ENCODE measurements at places on chromosomes 1 and 21.

GRCh38 chr1:1433804-1434130 is 1.7 kb upstream of the VWA1 start:
- no peak for DNase-seq

- DNase-seq = no peak
Observed at GRCh38 chr1:109655615-109656519, at the start of gene GSTM4. Gene GSTM4 (plus strand): TSS chr1:109656099. CDS start chr1:109656390, 291 bp downstream.

GRCh38 chr1:186483561-186483960 is 22.6 kb upstream of the PDC start:
- no peak for DNase-seq

GRCh38 chr1:63969441-63969901 is 195.7 kb downstream of the ROR1 start:
- DNase-seq = no peak

GRCh38 chr1:79193211-79194079 is 186.9 kb upstream of the ADGRL4 start:
- no peak for DNase-seq

- DNase-seq = no peak
Observed at GRCh38 chr1:60234776-60235175, 161.2 kb upstream of the C1orf87 start.

- DNase-seq = no peak
Observed at GRCh38 chr1:229252228-229252984, 18.5 kb upstream of the RAB4A start.

GRCh38 chr1:183991348-183991747 is 46.2 kb downstream of the COLGALT2 start:
- no peak for DNase-seq

GRCh38 chr1:184062640-184063286 is 11.2 kb downstream of the TSEN15 start:
- no peak for DNase-seq

DNA sequence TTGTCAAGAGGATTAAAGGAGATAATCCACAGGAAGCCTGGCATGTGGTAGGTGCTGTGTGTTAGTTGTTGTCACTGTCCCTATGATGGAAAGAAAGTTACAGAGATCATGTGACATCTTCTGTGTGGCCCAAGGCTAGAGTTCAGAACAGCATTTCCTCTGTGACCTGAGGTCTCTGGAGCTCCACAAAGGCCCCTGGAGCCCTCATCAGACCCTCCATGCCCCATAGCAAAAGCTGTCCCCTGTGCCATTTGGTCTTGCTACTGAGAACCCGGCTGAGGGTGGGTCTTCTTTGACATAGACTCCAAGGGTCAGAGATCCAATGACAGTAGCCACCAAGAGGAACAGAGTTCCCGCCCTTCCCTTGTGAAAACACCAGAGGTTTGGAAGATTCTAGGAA is 8.1 kb downstream of the CELA2B start:
- no peak for DNase-seq

DNA sequence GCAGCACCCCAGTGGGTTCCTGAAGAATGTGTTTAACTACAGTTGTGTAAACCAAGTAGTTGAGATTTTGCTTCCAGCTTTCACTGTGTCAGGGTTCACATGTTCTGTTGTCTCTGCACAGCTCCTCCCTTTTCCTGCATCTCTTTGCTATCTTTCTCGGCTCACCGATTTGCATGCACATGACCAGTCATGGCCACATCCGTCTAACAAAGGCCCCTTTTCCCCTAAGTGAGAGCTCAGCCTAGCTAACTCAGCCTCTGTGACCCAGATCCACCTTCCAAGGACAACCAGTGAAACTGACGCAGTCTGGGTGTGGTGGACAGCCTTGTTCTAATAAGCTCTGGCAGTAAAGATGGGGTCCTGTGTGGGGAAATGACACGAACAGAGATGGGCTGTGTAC is 101.1 kb downstream of the ZP4 start:
- DNase-seq = no peak

DNA sequence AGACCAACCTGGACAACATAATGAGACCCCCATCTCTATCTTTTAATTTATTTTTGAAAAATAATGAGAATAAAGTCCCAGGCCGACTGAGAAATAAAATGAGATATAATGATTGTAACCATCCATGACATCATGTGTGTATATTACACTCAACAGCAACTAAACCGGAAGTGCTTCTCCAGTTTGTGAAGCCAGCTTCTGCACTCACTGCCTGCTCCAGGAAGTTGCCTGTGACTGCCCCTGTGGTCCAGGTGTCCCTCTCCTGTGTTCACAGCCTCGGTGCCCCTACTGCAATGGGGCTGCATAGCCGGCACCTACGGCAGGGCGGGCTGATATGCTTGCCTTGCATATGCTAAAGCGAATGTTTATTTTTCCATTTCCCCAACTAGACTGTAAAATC is 68.3 kb downstream of the SSBP3 start:
- DNase-seq = no peak

- DNase-seq = no peak
Observed at GRCh38 chr1:236460103-236460502, 63.7 kb upstream of the LGALS8 start.

GRCh38 chr1:207025146-207025880 is 7.2 kb downstream of the C1orf116 start:
- DNase-seq = no peak
